HT-29 (cell line): ENCODE measurements at places on chromosomes 7 and 10.

GRCh38 chr7:151003572-151003971 lies 12.8 kb downstream of the NOS3 start:
- peak; percentile 55 for DNase-seq

GRCh38 chr7:112881-113280 lies 79.5 kb upstream of the FAM20C start:
- DNase-seq: no peak

GRCh38 chr7:157292770-157293412 lies 43.9 kb upstream of the DNAJB6 start:
- peak; percentile 37 for DNase-seq

GRCh38 chr10:75861582-75861981 lies 430.2 kb downstream of the LRMDA start:
- DNase-seq: no peak

GRCh38 chr7:36784991-36785940 lies 61.0 kb upstream of the AOAH start:
- no peak for DNase-seq
